ENCODE measurements at places on chromosomes 16 and 17. TPM values are rescaled to one million over a fixed set of nuclear protein-coding genes. Genes with fewer than 3 reads are reported as not detected.

Gene TEX14
- total RNA-seq, result under 0.01 TPM

Gene SNX20
- not detected for total RNA-seq

Gene HOXB8
- total RNA-seq, result not detected

Gene HOXB2
- 3.3 TPM for total RNA-seq

Gene DHRS13
- total RNA-seq, result 4.7 TPM

Gene IGFALS
- not detected for total RNA-seq

Gene SEZ6L2
- total RNA-seq, result 2.9 TPM

Gene OTOP3
- total RNA-seq, result not detected

Gene CCL16
- total RNA-seq, result not detected

Gene HS3ST6
- total RNA-seq, result not detected

Gene GPS2
- 48.1 TPM for total RNA-seq

DNA sequence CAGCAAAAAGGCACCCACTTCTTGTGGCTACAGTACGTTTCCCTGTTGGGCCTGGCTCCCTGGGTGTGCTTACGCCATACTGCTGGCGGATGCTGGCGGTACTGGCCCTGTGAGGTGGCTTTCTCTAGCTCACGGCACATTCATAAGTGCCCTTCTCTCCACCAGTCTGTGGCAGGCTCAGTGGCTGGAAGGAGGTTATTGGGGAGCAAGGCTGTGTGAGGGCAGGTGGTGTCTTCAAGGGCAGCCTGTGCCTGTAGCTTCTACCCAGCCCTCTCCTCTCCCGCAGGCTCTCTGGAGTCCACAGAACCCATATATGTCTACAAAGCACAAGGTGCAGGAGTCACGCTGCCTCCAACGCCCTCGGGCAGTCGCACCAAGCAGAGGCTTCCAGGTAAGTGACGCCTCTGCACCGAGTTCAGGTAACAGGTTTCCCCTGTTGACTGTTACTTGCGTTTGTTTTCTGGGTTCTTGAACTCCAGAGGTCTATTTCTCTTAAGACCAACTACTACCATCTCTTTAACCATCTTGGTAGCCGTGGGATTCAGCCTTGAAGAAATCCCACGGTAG, 20.6 kb downstream of the NTAN1 start:
- no peak for DNase-seq

DNA sequence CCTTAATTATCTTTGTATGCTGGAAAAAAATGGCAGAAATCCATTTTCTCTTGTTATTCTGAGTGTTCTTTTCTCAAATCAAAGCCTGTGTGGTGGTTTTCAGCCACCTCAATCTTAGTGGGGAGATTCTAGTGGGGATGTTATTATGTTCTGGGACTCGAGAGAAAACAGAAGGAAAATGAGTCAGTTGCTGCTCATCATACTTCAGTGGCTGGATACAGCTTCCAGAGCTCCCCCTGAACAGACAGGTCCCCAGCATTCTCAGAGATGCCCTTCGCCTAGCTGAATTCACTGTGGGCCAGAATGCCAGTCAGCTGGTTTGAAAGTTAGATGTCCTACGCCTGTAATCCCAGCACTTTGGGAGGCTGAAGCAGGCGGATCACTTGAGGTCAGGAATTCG, 8.5 kb downstream of the ST6GALNAC1 start:
- DNase-seq, result peak; percentile 94

DNA sequence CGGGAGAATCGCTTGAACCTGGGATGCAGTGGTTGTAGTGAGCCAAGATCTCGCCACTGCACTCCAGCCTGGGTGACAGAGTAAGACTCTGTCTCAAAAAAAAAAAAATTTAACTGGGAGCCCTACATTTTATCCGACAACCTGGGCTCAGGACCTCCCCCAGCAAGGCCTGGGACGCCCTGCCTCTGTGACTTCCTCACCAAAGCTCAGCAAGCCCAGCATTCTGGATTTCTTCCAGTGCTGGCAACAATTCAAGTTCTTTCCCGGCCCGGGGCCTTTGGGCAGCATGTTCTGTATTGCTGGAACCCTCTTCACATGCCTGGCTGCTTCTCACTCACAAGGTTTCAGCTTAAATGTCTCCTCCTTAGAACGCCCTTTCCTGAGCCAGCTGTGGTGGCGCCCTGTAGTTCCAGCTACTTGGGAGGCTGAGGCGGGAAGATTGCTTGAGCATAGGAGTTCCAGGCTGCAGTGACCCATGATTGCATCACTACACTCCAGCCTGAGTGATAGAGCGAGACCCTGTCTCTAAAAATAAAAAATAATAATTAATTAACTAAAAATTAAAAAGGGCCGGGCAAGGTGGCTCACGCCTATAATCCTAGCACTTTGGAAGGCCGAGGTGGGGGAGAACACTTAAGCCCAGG, 15.9 kb upstream of the MEIOB start:
- no peak for DNase-seq

DNA sequence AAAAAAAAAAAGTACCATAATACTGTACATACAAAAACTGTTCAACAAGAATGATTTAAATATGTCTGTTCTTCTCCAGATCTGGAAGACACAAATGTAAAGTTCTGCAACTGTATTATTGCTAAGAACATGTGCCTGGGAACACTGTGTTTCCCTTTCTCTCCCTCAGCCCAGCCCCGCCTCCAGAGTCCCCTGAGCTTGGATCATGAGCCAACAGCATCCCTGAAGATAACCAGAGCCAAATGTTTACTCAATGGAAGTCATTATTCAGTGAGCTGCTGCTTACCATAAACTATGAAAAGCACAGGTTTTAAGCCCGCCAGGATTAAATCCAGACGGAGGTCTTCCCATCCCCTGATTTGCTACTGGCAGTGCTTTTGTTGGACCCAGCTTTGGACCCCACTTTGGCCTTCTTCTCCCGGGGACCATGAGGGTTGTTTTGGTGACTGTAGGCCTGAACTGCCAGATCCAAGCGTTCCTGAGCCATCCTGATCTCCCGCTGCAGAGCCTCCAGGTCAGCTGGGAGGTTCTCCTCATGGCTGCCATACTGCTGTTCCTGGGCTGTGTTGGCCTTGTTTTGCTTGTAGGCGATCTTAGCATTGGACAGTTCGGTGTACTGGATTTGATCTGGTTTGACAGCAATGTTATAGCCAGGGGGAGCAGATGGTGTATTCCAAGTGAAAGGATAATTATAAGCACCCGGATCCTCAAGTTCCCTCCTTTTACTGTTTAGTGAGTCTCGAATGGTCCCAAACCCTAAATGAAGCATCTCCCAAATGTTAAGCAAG, 25.6 kb downstream of the GJC1 start:
- DNase-seq, result peak; percentile 62

GRCh38 chr16:82855471-82855870, 228.7 kb downstream of the CDH13 start:
- peak; percentile 70 for DNase-seq

- no peak for DNase-seq
These were observed 110.2 kb upstream of the ZNF750 start for GRCh38 chr17:82949984-82950383.

- peak; percentile 97 for DNase-seq
These were observed at the start of gene USP22 for GRCh38 chr17:21042458-21043295. Gene USP22, minus strand, starts transcription at chr17:21043011. Its CDS starts 176 bp downstream, at chr17:21042835.

GRCh38 chr17:39774047-39774446, 36.3 kb downstream of the GRB7 start:
- no peak for DNase-seq

- peak; percentile 75 for DNase-seq
These were observed 4.9 kb downstream of the RARA start for GRCh38 chr17:40313668-40314583.

GRCh38 chr17:77546772-77547241, 406.0 kb downstream of the SEC14L1 start:
- DNase-seq, result peak; percentile 39

- DNase-seq, result peak; percentile 92
These were observed 10.9 kb upstream of the ZFHX3 start for GRCh38 chr16:73058616-73059409.

DNA sequence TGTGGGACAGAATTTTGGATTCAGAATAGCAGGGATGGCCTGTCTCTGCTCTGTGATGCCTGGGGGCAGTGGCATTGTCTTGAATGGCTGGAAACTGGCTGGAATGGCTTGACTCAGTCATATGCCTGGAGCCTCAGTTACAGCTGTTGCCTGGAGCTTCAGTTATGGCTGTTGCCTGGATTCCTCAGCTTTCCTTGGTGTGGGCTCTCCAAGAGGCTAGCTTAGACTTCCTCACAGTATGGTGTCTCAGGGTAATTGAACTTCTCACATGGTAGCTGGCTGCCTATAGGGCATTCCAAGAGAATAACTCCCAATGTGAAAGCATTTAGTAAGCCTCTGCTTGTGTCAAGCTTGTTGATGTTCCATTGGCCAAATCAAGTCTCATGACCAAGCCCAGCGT, 21.1 kb downstream of the KRT23 start:
- DNase-seq, result no peak

DNA sequence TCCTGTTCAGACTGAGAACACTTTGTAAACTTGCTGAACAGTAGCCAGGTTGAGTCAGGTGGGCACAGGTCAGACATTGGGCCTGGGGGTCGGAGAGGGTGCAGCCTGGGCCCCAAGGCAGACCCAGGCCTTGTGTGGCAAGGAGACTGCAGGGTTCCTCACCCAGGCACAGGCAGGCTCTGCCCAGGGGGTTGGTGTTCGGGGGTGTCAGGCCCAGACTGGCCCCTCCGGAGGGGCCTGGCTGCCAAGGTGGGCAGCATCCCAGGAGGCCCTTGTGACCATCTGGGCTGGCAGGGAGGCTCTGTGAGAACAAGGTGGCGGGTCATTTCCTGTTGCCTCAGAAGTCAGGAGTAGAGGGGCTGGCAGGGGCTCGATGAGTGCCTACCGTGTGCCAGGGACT, 585 bp upstream of the MYO15A start:
- peak; percentile 63 for DNase-seq

- no peak for DNase-seq
These were observed 42.2 kb downstream of the RPTOR start for GRCh38 chr17:80586846-80587228.

GRCh38 chr17:18963126-18964017, 11.4 kb downstream of the SLC5A10 start:
- DNase-seq, result peak; percentile 97

DNA sequence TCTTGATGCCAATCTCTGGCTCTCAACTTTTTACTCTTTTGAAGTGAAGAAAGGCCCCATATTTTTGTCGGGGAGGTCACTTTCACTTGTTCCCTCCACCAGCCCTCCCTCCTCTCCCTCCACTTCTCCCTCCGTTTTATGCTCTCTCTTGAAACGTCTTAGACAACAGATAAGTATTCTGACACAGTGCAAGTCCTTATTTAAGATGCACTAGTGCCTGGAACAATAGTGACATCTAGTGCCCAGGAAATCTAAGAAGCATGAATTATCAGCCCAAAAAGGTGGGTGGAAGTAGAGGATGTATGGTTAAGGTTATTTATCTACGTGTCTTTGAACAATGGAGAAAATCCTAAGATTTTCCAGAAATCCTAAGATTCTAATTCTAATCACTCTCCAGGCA, 17.9 kb downstream of the PSME3IP1 start:
- peak; percentile 83 for DNase-seq

DNA sequence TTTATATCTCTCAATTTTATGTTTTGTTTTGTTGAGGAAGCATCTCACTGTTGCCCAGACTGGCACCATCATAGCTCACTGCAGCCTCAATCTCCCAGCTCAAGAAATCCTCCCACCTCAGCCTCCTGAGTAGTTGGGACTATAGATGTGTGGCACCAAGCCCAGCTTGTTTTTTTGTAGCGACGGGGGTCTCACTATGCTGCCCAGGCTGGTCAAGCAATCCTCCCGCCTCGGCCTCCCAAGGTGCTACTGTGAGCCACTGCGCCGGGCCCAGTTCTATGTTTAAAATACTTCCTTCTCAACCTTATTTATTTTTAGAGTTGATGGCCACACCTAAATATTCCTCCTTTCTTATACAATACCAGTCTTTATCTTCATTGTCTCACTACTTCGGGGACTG, 1.9 kb upstream of the NFE2L1 start:
- DNase-seq, result no peak

DNA sequence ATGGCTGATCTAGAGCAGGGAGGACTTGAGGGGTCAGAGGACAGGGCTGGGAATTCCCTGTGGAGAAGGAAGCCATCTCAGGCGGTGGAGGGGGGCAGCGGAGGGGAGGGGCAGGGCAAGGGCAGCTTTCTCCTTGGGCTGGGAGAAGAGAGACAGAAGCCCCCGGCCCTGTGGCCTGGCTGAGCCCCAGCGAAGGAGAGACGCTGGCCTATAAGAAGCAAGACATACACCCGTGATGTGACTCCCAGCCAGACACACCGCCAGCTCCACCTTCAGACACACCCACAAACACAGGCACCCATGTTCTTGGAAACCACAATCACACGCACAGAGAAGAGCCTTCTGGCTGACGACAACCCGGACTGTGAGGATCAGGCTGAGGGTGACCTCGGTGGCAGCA, 10.0 kb downstream of the TRPV3 start:
- DNase-seq, result no peak

GRCh38 chr17:42342242-42343008, 45.8 kb downstream of the STAT3 start:
- peak; percentile 31 for DNase-seq

Measured in osteoblast (primary cell).